ENCODE measurements at places on chromosomes 6 and 20.

DNA sequence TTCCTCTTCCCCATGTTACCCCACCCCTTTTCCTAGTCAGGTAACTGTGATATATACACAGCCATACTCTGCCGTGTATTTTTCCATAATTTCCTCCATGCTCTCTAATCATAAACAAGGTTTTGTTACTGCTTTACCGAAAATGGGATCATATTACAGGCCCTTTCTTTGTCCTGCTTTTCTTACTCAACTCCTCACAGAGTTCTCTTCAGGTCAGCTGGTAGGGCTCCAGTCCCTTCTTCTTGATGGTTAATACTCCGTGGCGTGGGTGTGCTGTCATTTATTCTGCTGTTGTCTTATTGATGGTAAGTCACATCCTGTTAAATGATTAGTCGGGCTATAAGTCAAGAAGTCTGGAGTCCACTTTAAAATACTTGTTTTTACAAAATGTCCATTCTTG lies 24.9 kb upstream of the PI16 start:
- no peak for DNase-seq

GRCh38 chr6:91710342-91710741 lies 1123.5 kb upstream of the MAP3K7 start:
- no peak for DNase-seq

GRCh38 chr6:37236921-37237320 lies 20.7 kb upstream of the TBC1D22B start:
- DNase-seq: no peak

- no peak for DNase-seq
These were observed 93.4 kb downstream of the UST start for GRCh38 chr6:148840256-148840655.

GRCh38 chr6:111478064-111478476 lies 4.9 kb downstream of the REV3L start:
- DNase-seq: no peak

DNA sequence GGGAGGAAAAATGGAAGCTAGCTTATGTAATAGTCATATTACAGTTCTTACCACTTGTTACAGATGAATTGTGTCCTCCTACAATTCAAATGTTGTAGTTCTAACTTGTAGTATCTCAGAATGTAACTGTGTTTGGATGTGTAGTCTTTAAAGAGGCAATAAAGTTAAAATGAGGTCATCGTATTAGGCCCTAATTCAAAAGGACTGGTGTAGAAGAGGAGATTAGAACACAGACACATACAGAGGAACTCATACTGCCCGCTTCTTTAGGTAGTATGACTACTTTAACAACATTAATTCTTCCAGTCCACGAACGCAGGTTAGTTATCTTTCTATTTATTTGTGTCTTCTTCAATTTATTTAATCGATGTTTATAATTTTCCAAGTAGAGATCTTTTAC lies 46.5 kb upstream of the TPD52L1 start:
- no peak for DNase-seq

- no peak for DNase-seq
These were observed 18.2 kb downstream of the FERMT1 start for GRCh38 chr20:6104493-6105188.

DNA sequence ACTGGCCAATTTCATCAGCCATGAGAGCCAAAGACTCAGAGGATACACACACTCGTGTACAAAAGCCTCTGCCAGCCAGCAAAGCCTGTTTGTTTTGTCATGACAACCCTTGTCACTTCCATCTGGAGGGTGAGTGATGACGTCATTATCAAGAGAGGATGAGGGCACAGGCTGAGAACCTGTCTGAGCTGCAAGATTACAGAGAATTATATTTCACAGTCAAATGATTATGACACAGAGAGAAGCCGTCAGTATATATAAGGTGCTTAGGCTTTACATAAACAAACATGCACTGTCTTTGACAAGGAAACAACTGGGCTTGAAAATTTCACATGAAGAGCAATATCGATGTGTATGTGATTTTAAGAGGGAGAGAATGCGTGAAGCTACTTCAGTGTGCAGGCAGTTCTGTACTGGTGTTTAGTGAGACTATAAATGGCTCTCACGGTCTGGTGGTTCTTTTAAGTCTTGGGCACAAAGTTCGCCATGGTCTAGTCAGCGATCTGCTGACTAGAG lies 36.5 kb upstream of the BCLAF1 start:
- DNase-seq: no peak

- DNase-seq: no peak
These were observed 18.7 kb downstream of the LEMD2 start for GRCh38 chr6:33770124-33770832.

- DNase-seq: no peak
These were observed 98.4 kb upstream of the DUSP22 start for GRCh38 chr6:193773-194310.

DNA sequence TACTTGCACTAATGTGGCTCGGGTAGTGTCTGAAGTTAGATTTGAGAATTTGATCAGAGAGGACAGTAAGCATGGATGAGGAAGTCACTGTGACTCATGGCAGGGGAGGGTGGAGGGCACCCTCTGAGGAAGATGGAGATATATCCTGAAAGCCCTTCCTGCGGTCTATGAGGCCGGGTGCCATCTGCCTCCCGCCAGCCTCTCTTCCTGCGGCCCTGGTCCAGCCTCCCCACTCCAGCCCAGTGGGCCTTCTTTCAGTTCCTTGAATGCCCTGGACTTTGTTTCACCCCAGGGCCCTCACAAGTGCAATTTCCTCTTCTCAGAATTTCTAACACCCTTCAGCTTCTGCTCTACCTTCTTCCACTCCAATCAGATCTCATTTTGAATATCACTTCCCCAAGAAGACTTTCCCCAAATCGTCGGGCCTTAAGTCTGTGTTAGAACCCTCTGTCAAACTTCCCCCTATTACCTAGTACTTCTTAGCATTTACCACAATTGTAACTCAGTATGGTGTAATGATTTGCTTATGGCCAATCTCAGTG lies 20.2 kb upstream of the TNFAIP3 start:
- DNase-seq: no peak

DNA sequence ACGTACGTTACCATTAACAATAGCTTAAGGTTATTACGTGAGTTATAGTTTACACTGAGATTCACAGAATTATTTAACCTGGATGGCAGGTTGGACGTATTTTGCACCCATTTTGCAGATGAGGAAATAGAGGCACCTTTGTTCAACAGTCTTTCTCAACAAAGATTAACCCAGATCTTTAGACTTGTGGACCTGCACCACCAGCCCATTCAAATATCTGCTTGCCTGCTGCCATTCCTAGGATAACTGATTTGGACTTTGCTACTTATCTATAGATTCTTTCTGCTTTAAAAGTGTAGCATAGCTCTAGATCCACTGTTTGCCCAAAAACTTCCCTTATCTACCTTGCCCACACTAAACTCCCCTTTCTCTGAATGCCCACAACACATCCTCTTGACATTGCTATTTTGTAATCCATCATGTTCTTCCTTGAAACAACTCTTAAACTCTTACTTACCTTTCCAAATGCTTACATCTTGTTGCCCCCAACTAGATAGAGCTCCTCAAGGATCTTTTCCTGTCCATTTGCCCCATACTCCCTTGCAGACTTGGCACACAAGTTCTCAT lies 56.4 kb upstream of the TNFAIP3 start:
- DNase-seq: no peak

DNA sequence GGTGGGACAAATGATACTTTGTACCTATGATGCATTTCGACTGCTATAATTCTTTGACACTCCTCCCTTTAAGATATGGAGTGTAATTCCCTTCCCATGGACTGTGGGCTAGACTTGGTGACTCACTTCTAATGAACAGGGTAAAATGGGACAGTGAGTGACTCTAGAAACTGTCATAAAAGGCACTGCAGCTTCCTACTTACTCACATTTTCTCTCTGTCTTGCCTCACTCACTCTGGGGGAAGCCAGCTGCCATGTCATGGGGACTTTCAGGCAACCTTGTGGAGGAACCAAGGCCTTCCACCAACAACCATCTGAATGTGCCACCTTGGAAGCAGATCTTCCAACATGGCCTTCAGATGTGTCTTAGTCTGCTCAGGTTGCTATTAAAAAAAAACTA lies 12.9 kb upstream of the GFOD1 start:
- DNase-seq: no peak

DNA sequence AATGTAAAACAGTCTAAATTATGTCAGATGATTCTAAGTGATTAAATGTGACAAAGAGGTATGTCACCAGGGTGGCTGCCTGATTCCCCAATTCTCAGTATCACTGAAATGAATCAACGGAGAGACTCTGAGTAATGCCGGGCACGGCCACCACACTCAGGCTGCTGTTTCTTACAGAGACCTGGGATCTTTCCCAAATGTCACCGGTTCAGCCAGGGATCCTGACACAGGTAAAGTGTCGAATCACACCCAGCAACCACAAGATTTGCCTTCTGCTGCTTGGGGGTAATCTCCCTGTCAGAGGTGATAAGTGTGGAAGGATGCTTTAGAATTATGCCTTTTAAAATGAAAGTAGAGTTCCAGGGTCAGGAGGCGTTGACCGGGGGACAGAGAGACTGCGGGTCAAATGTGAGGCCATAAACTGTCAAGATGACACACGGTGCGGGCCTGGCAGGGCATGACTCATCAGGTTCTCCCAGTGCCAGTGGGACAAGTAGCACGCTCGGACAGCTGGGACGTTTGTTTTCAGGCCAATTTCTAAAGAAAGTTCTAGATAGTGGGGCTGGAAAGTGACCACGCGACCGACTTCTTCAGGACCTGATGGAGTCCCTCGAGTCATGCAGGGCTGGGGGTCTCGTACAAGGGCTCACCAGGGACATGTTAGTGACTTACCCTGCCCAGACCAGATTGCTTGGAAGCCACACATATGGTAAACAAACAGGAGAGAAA lies 48.9 kb downstream of the PRDM1 start:
- DNase-seq: no peak

- no peak for DNase-seq
These were observed 20.3 kb downstream of the TRAF3IP2 start for GRCh38 chr6:111585241-111585973.

DNA sequence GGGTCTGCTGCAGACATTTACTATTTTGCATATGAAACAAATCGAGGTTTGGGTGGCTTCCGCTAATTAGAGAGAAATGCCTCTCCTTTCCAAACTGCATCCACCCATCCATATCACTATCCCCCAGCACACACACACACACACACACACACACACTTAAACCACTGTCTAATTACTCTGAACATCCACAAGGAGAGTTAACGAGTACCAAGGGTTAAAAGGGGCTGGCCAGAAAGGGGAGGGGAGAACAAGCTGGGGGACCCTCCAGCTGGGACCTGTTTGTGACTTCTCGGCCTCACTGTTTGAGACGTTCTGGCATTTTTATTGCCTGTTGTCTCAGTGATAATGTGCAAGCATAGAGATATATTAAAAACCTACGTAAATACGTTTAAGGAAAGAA lies 261.2 kb downstream of the FOXC1 start:
- no peak for DNase-seq

Measured in activated CD8-positive, alpha-beta memory T cell treated with anti-CD3 and anti-CD28 coated beads for 1 hour (primary cell).